ENCODE measurements at places on chromosomes 5 and 9. TPM values are rescaled to one million over a fixed set of nuclear protein-coding genes. Genes with fewer than 3 reads are reported as not detected.

SLC45A2 gene
- total RNA-seq, result not detected

PAX5 gene
- total RNA-seq, result under 0.01 TPM

IFNE gene
- total RNA-seq, result not detected

RXFP3 gene
- total RNA-seq, result not detected

UBAP2 gene
- 19.1 TPM for total RNA-seq

PCDHGA12 gene
- 1.9 TPM for total RNA-seq

GFI1B gene
- not detected for total RNA-seq

DNA sequence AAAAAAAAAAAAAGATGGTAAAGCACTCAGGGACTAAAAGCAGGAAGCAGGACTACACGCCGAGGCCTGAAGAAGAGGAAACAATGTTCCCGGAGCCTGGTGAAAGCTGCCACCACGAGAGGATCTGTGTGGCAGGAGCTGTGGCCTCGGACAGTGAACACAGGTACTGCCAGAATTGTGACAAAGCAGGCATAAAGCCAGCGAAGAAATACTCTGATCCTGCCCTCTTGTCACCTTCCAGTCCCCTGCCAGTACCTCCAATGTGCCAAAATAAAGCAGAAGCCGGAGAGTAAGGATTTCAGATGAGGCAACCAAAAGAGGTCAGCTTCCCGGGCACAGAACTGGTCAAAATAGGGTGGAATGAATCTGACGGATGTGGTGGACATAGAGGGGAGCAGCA is 211.5 kb upstream of the TARS1 start:
- no peak for DNase-seq

DNA sequence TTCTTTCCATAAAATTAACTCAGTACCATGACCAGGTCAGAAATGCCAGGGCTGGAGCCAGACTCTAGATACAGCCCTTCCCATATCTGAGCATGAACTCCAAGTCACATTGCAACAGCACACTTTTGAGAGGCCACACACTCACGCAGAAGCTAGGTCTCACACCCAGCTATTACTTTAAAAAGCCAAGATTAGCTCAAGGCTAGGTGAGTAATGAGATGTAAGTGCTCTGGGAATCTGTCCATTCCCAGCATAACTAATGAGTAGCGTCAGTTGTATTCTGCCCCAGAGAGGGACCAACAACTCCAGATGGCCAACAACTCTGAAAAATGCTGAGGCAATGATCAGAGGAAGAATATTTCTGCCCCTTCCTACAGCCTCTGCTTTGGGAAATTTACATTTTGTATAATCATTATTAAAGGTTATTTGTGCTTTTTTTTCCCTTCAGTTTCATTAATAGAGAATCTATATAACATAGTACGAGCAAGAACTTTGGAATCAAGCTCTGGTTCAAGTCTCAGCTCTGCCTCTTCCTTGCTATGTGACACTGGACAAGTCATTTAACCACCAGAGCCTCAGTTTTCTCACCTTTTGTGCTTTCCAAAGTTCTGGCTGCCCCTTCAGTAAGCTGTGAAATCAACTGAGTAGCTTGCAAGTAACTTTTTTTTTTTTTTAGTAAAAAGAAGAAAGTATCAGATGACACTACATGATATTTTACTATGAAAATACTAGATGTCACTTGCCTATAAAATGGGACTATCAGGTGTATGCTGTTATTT is 118.3 kb downstream of the NR6A1 start:
- peak; percentile 86 for DNase-seq

DNA sequence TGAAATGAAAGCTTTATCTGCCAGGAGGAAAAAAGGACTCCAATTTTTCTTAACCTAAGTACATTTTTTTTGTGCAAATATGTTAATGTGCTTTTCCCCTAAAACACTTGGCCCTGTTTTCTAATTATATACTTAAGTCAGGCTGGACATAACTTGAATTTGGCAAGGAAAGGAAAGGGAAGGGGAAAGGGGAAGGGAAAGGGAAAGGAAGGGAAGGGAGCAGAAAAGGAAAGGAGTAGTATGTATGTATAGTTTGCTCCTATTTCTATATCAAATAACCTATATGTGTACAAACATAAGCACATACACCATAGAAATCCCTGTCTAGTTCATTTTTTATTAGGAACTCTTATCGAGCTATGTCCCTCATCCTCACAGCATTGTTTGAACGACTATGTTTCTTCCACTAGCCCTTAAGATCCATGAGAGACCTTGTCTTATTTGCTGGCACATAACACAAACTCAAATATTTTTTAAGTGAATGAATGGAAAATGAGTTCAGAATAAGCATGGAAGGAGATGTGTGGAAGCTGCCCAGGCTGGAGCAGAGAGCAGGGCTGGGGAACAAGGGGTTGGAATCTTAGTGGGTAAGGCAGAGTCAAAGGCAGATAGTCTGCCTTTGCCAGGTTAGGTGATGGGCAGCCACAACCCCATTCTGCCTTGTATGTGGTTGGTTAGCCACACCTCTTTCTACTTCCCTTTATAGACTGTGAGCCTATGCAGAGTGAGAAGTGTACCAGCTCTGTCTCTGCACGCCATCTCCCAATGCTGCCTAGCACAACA is 70.0 kb downstream of the KLHL3 start:
- no peak for DNase-seq

DNA sequence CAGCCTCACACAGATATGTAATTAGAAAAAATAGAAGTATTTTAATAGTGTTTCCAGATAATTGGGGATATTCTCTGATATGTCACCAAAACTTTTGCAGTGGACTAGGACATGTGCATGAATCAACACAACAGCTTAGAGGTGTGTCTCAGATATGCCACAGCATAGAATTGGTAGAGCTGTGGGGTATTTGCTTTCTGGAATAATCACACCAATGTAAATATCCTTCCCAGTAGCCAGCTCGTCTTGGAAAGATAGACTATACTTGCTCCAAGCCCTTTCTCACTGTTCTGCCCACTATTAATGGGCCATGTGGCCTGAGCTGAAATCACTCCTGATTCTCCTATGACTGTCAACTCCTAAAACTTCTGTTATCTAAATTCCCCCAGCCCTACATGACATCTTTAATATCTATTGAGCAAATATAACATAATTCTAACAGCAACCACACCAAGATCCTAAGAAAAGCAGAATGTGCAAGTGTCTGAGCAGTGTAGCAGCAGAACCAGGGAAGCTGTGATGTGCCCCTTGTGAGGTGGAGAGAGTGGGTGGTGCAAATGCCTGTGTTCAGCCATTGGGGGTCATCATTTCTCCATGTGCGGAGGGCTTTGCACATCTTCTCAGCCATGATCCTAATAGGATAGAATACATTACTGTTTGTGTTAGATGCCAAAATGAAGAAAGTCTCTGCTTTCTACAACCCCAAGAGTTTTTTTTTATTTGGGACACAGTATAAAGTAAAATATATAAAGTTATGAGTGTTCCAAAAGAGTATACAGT is 65.0 kb downstream of the MELK start:
- DNase-seq, result no peak

GRCh38 chr9:21160178-21160577 is 6.3 kb downstream of the IFNA21 start:
- DNase-seq, result no peak
